ENCODE measurements at places on chromosomes 11 and 22. TPM values are rescaled to one million over a fixed set of nuclear protein-coding genes. Genes with fewer than 3 reads are reported as not detected.

The ST14 gene
- not detected for total RNA-seq

GRCh38 chr11:11289669-11290068, 63.4 kb downstream of the CSNK2A3 start:
- DNase-seq, result no peak

DNA sequence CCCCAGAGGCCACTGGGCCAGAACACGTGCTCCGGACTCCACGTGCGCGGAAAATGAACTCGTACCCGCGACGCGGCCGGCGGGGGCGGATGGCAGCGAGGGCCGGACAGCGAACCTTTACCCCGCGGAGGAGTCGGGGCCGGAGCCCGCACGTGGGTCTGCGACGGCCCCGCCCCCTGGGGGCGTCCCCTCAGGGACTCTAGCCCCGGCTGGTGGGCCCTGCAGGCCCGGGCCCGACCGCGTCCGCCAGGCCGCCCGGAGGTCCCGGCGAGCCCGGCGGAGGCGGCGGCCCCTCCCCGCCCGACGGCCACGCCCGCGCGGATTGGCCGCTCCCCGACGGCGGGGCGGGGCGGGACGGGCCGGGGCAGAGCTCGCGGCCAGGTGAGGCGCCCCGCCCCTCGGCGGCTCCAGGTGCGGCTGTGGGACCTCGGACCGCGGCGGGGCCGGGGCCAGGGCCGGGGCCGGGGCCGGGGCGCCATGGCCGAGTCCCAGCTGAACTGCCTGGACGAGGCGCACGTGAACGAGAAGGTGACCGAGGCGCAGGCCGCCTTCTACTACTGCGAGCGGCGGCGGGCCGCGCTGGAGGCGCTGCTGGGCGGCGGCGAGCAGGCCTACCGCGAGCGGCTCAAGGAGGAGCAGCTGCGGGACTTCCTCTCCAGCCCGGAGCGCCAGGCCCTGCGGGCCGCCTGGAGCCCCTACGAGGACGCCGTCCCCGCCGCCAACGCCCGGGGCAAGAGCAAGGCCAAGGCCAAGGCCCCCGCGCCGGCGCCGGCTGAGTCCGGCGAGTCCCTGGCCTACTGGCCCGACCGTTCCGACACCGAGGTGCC, at the start of gene FAM83F:
TSS of gene FAM83F (plus strand) at position 389 of the 827 bp plus-strand sequence. CDS start at position 478, 89 bp downstream.
- no peak for DNase-seq

DNA sequence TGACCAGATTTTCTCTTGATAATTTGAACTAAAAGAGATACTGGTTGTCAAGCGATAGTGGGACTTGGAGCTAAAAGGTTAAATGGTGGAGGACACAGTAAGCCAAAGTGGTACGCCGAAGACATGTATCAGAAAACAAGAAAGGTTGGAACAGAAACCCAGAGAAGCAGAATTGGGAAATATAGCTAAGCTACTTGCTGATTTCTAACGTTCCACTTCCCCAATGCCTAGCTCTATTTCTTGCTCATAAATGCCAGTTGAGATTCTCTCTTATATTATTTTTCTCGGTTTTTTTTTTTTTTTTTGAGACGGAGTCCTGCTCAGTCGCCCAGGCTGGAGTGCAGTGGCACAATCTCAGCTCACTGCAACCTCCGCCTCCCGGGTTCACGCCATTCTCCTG, 12.7 kb downstream of the TMEM41B start:
- DNase-seq, result no peak

- DNase-seq, result no peak
Observed at GRCh38 chr11:48037709-48038468, 57.5 kb downstream of the PTPRJ start.

The GRIK4 gene
- total RNA-seq, result not detected

GRCh38 chr11:66694732-66695207, 17.1 kb upstream of the RBM4B start:
- DNase-seq, result peak; percentile 86

The PRR33 gene
- total RNA-seq, result not detected

DNA sequence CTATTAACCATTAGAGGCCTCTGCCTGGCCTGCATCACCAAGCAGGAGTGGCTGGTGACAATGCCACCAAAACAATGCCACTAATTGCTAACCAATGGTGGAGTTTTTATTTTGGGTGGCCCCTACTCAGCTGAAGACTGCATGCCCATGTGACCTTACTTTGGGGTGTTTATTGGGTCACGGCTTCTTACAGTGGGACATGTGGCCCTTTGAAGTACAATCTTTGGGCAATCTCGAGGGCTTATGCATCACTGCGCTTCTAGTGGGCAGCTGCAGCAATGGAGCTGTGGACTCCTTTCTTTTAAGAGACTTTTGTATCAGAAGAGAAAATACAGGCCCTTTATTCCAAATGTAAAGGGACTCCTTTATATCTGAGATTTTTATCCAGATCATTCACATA, 85.7 kb downstream of the IGLL5 start:
- no peak for DNase-seq

The ANKK1 gene
- 0.29 TPM for total RNA-seq

Measured in activated CD8-positive, alpha-beta memory T cell treated with anti-CD3 and anti-CD28 coated beads, Interleukin-2, amount 10 ng/mL, durations not matched to agents 7 days and 5 days (primary cell).